ENCODE measurements at places on chromosomes 2 and 18.

- DNase-seq, result peak; percentile 92
Observed at GRCh38 chr2:1730015-1730927, 14.0 kb downstream of the PXDN start.

DNA sequence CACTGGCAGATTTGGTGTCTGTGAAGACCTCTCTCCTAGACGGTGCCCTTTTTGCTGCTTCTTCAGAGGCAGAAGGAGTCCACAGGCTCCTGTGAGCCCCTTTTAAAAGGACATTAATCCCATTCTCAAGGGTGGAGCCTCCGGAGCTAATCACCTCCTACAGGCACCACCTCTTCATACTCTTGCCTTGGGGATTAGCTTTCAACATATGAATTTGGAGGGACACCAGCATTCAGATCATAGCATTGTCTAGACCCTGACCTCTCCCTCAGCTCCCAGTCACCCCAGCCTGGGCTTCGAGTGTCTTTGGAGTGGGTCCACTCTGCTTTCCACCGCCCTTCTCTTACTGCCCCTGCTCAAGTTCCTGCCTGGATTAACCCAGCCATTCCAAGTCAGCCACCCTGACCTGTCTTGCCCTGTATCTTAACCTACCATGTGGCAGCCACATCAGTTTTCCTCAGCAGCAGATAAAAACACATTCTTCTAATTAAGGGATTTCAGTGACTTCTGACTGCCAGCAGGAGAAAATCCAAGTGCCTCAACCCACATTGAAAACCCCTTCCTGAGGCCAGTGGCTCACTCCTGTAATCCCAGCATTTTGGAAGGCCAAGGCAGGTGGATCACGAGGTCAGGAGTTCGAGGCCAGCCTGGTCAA, 6.1 kb upstream of the NCL start:
- no peak for DNase-seq

- no peak for DNase-seq
Observed at GRCh38 chr2:41475959-41476358, 571.9 kb upstream of the PKDCC start.

DNA sequence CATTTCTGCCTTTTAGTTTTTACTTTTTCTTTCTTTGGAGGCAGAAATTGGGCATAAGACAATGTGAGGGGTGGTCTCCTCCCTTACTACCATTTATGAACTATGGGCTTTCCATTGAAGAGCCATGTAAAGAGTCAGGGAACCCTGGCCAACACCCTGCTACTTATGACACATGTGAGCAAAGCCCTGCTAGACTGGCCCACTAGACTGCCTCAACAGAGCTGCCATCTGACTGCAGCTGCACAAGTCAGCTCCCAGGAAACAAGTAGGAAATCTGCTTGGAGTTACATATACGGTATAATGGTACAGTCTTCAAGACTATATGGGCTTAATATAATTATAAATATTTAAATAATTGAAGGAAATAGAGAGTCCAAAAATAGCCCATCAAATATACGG, 816.8 kb downstream of the TRIB2 start:
- DNase-seq, result no peak

GRCh38 chr2:198698230-198698629, 759.5 kb downstream of the SATB2 start:
- no peak for DNase-seq

- DNase-seq, result no peak
Observed at GRCh38 chr18:74216661-74217110, 68.4 kb downstream of the TIMM21 start.

All from iris pigment epithelial cell (primary cell).